Activated naive CD4-positive, alpha-beta T cell treated with anti-CD3 and anti-CD28 coated beads, Interleukin-2, amount 50 U/mL, for 72 hours (primary cell): ENCODE measurements at places on chromosomes 3 and 15. TPM values are rescaled to one million over a fixed set of nuclear protein-coding genes. Genes with fewer than 3 reads are reported as not detected.

The GOLGA6L22 gene
- total RNA-seq, result not detected

The GOLGA8T gene
- total RNA-seq, result 0.49 TPM

The PLOD2 gene
- 4.6 TPM for total RNA-seq

The LMAN1L gene
- total RNA-seq, result 0.27 TPM

The SEMA3F gene
- total RNA-seq, result 0.54 TPM

The CPEB1 gene
- total RNA-seq, result not detected
